Temporal lobe (tissue), 4 donors: ENCODE measurements at places on chromosomes 12 and 14. TPM values are rescaled to one million over a fixed set of nuclear protein-coding genes. Genes with fewer than 3 reads are reported as not detected.

The MYH6 gene
- total RNA-seq = not detected

The SLC6A13 gene
- total RNA-seq = 14.0 TPM

The LYZ gene
- 3.2 TPM for total RNA-seq

The GNG2 gene
- 286 TPM for total RNA-seq

The VWF gene
- total RNA-seq = 15.0 TPM

The ADAMTS20 gene
- 0.25 TPM for total RNA-seq

The MGP gene
- 12.0 TPM for total RNA-seq

The TNS2 gene
- total RNA-seq = 13.5 TPM

The AVPR1A gene
- 12.8 TPM for total RNA-seq

The LUM gene
- total RNA-seq = 16.7 TPM
